Testis (tissue), 5 donors: ENCODE measurements at places on chromosomes 7 and 10.

DNA sequence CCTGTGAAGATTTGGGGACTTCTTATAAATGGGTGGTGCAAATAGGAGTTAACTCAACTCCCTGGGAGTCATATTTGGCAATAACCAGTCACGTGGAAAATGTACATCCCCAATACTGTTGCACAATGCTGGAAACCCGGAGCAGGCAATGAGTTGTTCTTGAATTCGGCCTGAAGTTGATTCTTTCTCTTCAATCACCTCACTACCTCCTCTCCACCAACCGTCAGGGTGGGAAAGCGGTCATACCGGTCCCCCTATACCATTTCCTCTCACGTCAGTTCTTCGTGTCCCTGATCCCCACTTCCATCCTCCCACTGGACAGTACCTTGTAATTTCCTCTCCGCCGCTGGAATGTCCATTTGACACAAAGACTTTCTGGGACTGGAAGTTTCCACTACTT is 2.8 kb downstream of the GIMAP5 start:
- peaks cover 3% of the 10 kb centered on the region for H3K4me1 ChIP-seq
- no peak for DNase-seq
- no peaks in the 10 kb centered on the region for H3K36me3 ChIP-seq
- H3K27me3 ChIP-seq = no peaks in the 10 kb centered on the region
- no peak overlapping the region for H3K27ac ChIP-seq

DNA sequence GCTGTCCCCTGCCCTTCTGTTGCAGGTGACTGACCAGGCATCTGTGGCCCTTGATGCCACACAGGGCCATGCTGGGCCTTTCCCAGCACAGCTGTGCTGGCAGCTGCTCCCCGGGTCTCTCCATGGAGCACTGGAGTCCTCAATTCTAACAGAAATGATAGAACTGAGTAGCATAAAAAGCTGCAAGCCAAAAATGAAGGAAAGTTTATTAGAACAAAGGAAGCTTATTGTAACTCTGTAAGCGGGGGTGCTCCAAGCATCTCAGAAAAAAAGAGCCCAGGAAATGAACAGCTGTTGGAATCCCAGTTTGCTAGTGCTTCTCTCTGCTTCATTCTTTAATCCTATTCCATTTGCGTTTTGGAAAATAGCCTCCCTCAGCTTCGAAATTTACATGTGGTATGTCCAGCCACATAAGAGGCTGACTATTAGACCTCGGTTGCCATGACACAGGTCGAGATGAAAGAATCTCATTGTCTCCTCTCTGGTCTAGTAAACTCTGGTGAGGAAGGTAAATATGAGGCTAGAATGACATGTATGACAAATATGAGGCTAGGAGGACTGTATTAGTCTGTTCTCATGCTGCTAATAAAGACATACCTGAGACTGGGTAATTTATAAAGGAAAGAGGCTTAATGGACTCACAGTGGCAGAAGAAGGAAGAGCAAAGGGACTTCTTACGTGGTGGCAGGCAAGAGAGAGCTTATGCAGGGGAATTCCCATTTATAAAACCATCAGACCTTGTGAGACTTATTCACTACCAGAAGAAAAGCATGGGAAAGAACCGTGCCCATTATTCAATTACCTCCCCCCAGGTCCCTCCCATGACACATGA is 23.7 kb downstream of the EPDR1 start:
- no peaks in the 10 kb centered on the region for H3K27me3 ChIP-seq
- no peak for DNase-seq
- no peak overlapping the region for H3K4me3 ChIP-seq

- H3K27me3 ChIP-seq = no peaks in the 10 kb centered on the region
- H3K27ac ChIP-seq = peak overlapping the region; percentile 42
- DNase-seq = no peak
- H3K36me3 ChIP-seq = no peaks in the 10 kb centered on the region
These were observed 13.9 kb upstream of the AQP1 start for GRCh38 chr7:30897770-30898169.

GRCh38 chr10:110860576-110861241 is 11.0 kb upstream of the PDCD4 start:
- no peak overlapping the region for H3K4me3 ChIP-seq
- H3K4me1 ChIP-seq = peaks cover 43% of the 10 kb centered on the region
- no peaks in the 10 kb centered on the region for H3K27me3 ChIP-seq
- DNase-seq = no peak
- no peak overlapping the region for H3K27ac ChIP-seq
- no peaks in the 10 kb centered on the region for H3K36me3 ChIP-seq

DNA sequence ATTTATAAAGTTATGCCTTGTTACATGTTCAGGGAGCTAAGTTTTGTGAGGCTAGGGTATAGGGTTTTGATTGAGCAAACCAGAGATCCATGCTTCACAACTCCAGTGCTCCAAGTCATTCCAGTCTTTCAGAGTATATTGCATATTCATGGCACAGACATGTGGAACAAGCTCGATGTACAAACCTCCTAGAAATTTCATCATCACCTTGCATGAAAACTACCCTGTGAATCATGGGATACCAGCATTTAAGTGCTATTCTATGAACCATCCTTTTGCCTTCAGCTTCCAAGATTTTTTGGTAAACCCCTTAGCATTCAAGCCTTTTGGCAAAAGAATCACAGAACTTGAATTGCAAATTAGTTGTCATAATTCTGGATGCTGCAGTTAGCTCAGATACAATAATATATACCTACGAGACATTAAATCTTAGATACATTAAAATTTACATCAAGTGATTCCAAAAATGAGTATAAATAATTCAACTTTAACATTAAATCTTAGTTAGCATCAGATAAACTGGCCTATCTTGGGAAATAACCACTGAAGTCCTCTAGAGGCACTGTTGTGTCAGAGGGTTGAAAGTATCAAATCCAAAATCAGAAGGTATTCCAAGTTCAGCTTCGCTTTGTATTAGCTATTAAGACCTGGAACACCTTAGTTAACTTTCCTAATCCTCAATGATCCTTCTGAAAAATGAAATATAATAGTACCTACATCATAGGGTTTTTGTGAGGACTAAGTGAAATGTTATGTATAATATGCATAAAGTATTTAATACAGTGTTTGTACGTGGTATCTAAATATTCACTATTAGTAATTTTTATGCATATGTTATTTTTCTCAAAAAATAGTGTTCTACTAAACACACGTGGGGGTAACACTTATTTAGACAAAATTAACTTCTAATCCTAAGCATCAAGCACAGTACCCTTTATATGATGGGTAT is 55.5 kb upstream of the CABCOCO1 start:
- no peaks in the 10 kb centered on the region for H3K27me3 ChIP-seq
- DNase-seq = no peak
- no peaks in the 10 kb centered on the region for H3K36me3 ChIP-seq
- no peak overlapping the region for H3K4me3 ChIP-seq
- H3K4me1 ChIP-seq = peaks cover 1% of the 10 kb centered on the region

DNA sequence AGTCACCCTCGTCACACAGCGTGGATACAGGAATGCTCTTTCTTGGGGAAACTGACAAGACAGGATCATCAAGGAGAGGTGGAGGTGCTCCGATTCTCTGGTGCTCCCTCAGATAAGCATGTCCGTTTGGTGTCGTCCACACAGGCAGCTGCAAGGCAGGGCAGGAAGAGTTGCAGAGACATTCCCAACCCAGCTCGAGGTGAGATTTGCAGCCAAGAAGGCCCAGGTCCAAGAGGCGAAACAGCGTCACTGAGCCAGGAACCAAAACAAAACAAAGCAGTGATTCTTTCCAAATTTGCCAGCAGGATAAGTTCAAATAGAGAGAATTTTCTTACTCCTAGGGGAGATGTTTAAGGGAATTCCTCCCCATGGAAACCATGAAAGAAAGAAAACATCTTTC is 386.5 kb upstream of the PFKP start:
- no peaks in the 10 kb centered on the region for H3K27me3 ChIP-seq
- H3K36me3 ChIP-seq = no peaks in the 10 kb centered on the region
- no peak overlapping the region for H3K27ac ChIP-seq
- no peaks in the 10 kb centered on the region for H3K4me1 ChIP-seq
- H3K4me3 ChIP-seq = no peak overlapping the region

DNA sequence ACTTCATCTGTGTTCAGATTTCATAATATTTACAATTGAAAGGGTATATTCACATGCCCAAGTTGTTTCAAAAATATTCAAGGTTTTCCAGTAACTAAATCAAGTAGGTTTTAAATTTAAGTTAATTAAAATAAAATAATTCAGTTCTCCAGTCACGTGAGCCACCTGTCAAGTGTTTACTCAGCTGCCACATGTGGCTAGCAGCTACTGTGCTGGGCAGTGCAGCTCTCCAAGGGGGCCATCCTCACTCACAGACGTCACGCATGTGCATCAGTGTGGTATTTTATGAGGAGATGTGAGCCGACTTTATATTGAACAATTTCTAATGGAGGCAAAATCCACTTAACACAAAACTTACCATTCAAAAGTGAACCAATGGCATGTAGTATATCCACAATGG is 69.7 kb upstream of the CAMK2B start:
- H3K27me3 ChIP-seq = no peaks in the 10 kb centered on the region
- no peaks in the 10 kb centered on the region for H3K4me1 ChIP-seq

DNA sequence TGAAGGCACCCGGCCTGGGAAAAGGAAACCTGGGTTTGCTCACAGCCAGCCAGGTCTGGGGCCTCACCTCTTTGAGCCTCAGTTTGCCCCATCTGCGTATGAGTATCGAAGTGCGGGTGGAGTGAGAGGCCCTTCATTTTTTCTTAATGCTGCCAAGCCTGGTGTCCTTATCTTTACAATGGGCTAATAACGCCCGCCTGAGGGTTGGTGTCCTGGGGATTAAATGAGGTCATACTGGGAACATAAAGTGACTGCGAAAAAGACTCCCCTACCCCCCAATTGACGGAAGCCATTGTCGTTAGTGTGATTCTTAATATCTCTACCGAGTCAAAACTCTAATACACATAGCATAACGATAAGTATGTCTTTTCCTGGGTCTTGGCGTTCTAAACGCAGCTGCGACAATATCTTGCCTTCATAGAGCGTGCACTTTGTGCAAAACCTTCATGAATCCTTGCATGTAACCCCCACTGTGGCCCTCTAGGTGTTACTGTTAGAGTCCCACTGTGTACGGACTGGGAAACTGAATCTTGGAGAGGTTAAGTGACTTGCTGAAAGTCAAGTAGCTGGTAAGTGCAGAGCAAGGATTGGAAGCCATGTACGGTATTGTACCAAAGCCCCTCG is 11.4 kb upstream of the GRB10 start:
- H3K27me3 ChIP-seq = no peaks in the 10 kb centered on the region
- H3K4me3 ChIP-seq = peak overlapping the region; percentile 49
- peaks cover 2% of the 10 kb centered on the region for H3K4me1 ChIP-seq
- no peaks in the 10 kb centered on the region for H3K36me3 ChIP-seq

GRCh38 chr10:63738410-63738809 is 217.2 kb downstream of the REEP3 start:
- no peaks in the 10 kb centered on the region for H3K4me1 ChIP-seq
- no peaks in the 10 kb centered on the region for H3K27me3 ChIP-seq
- H3K36me3 ChIP-seq = no peaks in the 10 kb centered on the region
- no peak overlapping the region for H3K27ac ChIP-seq
- DNase-seq = no peak

- H3K4me3 ChIP-seq = no peak overlapping the region
- H3K27ac ChIP-seq = no peak overlapping the region
- no peak for DNase-seq
- H3K36me3 ChIP-seq = no peaks in the 10 kb centered on the region
These were observed 28.7 kb downstream of the ZCCHC24 start for GRCh38 chr10:79416578-79417255.

DNA sequence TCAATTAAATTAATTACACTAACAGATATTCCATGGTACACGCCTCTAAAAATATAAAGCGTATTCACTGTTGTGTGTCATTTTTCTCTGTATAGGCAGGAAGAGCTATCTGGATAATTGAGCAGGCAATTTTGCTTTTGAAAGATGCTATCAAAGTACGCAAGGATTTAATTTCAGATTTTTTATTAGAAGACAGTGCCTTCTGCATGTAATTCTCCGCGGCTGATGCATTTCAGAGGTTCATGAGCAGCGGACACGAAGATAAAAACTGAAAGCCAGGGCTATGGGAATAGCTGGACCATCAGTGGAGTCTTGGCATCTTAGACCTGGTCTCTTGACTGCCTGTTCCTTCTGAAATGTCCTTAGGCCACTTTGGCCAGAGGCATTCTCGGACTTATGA is 35.7 kb upstream of the SDK1 start:
- H3K27me3 ChIP-seq = no peaks in the 10 kb centered on the region
- DNase-seq = no peak
- no peaks in the 10 kb centered on the region for H3K4me1 ChIP-seq
- no peak overlapping the region for H3K4me3 ChIP-seq
- H3K36me3 ChIP-seq = no peaks in the 10 kb centered on the region
- H3K27ac ChIP-seq = no peak overlapping the region

DNA sequence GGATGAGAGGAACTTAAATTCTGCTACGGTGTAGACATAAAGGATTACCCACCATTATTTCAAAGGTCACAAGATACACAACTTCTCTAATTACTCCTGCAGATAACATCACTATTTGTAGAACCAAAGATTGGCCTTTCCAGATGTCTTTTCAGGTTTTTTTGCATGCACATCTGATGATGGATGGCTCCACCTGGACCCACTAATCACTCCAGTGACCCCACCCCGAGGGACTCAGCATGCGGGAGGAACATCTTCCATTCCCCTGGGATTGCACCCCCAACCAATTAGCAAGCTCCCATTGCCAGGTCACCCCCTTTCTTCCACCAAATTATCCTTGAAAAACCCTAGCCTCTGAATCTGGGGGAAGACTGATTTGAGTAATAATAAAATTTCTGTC is 608.9 kb downstream of the CNTNAP2 start:
- H3K27me3 ChIP-seq = no peaks in the 10 kb centered on the region
- DNase-seq = no peak
- H3K36me3 ChIP-seq = no peaks in the 10 kb centered on the region
- no peaks in the 10 kb centered on the region for H3K4me1 ChIP-seq
- no peak overlapping the region for H3K4me3 ChIP-seq
- H3K27ac ChIP-seq = no peak overlapping the region

DNA sequence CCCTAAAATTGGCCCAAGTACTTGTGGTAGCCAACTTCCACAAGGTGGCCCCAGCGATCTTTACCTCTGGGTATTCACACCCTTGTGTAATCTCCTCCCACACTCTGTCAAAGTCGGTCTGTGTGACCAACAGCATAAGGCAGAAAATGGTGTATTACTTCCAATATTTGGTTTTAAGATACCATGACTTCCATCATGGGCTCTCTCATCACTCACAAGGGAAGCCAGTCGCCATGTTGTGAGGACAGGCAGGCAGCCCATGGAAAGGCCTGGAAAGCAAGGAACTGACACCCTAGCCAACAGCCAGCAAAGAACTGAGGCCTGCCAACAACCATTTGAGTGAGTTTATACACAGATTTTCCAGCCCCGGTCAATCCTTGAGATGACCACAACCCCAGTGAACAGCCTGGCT is 91.0 kb upstream of the KMT2E start:
- no peaks in the 10 kb centered on the region for H3K4me1 ChIP-seq
- peak; percentile 84 for DNase-seq
- H3K36me3 ChIP-seq = no peaks in the 10 kb centered on the region

- no peak overlapping the region for H3K27ac ChIP-seq
- H3K36me3 ChIP-seq = no peaks in the 10 kb centered on the region
- H3K4me1 ChIP-seq = no peaks in the 10 kb centered on the region
- no peaks in the 10 kb centered on the region for H3K27me3 ChIP-seq
- no peak for DNase-seq
- no peak overlapping the region for H3K4me3 ChIP-seq
These were observed 19.8 kb downstream of the CNTNAP2 start for GRCh38 chr7:146136357-146136875.

- no peaks in the 10 kb centered on the region for H3K27me3 ChIP-seq
- no peak overlapping the region for H3K4me3 ChIP-seq
- H3K36me3 ChIP-seq = no peaks in the 10 kb centered on the region
- peaks cover 4% of the 10 kb centered on the region for H3K4me1 ChIP-seq
These were observed 180.1 kb downstream of the TCF7L2 start for GRCh38 chr10:113130014-113130641.

GRCh38 chr7:7329326-7329725 is 147.0 kb downstream of the C1GALT1 start:
- H3K27me3 ChIP-seq = no peaks in the 10 kb centered on the region
- no peak overlapping the region for H3K4me3 ChIP-seq
- H3K27ac ChIP-seq = no peak overlapping the region
- H3K36me3 ChIP-seq = no peaks in the 10 kb centered on the region
